Liver (tissue), 10 donors: ENCODE measurements at places on chromosomes 13 and 19.

DNA sequence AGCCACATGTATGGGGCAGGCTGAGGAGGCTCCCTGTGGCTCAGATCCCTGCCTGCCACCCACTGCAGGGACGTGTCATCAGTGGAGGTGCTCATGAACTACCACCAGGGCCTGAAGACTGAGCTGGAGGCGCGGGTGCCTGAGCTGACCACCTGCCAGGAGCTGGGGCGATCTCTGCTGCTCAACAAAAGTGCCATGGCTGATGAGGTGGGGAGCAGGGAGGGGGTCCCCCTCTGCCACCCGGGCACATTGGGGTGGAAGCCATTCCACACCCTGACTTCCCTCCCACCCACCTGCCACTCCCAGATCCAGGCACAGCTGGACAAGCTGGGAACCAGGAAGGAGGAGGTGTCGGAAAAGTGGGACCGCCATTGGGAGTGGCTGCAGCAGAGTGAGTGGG lies 11.3 kb upstream of the SHKBP1 start:
- DNase-seq: no peak

GRCh38 chr13:99619207-99619606 lies 117.9 kb downstream of the TM9SF2 start:
- no peak for DNase-seq

GRCh38 chr19:41479757-41480191 lies 36.8 kb downstream of the ERICH4 start:
- no peak for DNase-seq

GRCh38 chr13:52845766-52846566 lies 2.5 kb downstream of the PCDH8 start:
- DNase-seq: no peak

GRCh38 chr13:33016414-33017322 lies at the start of gene KL:
Gene KL (plus strand): TSS chr13:33016423. CDS start chr13:33016441, 18 bp downstream.
- DNase-seq: no peak

- no peak for DNase-seq
These were observed 433.2 kb upstream of the KLHL1 start for GRCh38 chr13:70541451-70541850.

DNA sequence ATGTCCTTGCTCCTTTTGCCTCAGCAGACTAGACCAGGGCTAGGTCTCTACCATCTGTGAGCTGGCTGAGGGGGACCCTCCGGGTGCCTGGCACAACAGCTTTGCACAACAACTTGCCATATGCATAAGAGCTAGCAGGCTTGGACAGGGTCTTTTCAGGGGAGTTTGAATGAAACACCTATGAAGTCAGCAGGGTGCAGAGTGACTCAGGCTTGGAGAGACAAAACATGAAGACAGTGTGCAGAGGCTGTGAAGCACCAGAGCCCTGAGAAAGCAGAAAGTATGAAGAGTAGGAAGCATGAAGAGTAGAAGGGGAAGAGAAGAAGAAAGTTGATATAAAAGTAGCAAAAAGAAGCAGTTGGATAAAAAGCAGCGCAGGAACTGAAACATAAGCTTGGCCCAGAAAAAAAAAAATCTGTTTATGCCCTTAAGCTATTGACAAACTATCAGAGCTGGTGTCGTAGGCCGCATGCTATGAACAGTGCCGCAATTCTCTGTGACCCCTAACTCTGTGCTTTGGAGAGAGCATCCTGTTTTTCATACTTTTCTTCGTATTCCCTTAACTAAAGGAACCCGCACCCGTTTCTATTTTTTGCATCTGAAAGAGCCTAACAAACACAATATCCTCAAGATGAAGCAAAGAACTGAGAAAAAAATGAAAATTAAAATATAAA lies 52.7 kb upstream of the FAM216B start:
- DNase-seq: no peak

DNA sequence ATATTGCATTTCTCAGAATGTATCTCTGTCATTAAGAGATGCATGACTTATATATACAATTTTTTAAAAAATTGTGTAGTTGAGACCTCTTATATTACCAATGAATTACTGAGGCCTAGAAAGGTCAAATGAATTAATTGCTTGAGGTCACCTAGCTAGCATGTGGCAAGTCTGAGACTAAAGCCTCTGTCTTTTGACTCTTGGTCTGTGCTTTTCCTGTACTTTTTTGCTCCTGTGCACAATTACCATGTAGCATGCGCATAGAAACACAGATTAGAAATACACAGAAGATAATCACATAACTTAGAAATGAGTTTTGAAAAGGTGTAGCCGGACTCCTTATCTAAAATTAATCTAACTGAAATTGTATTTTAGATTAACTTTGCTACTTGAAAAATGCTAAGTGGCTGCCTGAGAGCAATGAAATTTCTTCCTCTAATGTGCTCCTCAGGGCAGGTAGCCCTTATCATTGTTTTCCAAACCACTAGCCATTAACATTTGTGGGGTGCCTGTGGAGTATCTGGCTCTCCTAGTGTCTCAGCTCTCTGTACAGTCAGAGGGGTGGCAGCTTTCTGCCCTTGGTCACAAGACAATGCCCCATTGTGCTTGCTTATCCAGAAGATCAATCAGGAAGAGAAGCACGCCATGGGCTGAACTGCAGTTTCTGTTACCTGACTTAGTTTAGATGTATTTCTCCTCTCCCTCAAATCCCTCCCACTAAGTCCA lies 119.6 kb downstream of the RFC3 start:
- DNase-seq: no peak

DNA sequence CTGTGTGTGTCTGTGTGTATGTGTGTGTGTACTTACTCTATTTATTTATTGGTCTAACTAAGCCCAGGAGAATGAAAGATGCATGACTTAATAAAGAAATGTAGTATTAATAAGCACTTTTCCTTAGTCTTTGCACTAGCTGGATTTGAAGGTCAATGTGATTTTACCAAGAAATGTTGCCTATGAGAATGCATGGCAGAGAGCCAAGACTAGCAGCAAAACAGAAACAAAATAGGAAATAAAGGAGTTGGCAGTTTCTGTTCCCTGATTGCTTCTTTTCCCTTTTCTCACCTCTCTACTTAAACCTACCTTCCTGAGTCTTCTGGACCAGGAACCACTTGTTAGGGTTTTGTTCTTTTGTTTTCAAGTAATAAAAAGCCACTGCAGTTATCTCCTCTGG lies 286.1 kb downstream of the KCTD12 start:
- no peak for DNase-seq

- DNase-seq: no peak
These were observed 14.5 kb upstream of the GJA3 start for GRCh38 chr13:20175406-20175794.

GRCh38 chr19:55446060-55446459 lies 3.0 kb upstream of the SHISA7 start:
- no peak for DNase-seq

DNA sequence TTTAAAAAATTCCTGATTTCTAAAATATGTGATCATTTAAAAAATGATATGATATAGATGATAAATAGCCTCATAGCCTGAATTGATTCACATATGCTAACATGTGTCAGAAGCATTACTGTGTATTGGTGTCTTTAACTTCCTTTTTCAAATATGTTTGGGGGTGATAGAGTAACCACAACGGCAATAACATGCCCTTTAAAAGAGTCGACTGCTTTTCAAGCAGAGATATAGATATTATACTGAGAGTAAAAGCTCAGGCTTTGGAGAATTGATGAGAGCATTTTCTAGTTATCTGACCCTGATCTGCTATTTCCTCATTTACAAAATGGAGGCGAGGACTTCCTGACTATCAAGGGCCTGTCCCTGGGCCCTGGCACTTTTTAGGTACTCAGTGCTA lies 260.5 kb downstream of the DCT start:
- no peak for DNase-seq

GRCh38 chr13:76937281-76937820 lies 11.0 kb upstream of the ACOD1 start:
- no peak for DNase-seq

- DNase-seq: no peak
These were observed 4.5 kb upstream of the CFAP97D2 start for GRCh38 chr13:114174529-114174961.

DNA sequence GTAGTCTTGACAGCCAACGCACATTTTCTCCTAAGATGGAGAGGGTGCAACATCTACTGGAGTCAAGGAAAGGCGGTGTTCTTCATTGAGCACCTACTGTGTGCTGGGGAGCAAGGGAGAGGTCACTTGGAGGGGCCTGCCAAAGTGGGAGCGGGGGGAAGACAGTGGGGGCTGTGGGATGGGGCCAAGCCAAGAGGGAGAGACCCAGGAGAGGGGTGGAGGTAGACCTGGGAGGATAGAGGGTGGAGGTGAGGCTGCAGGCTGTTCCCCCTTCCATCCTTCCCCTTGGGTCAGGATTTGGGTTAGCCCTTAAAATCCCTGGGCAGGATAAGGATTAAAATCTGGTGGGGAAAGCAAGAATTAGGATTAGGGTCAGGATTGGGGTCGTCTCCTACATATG lies 1.7 kb upstream of the PLPP2 start:
- no peak for DNase-seq

DNA sequence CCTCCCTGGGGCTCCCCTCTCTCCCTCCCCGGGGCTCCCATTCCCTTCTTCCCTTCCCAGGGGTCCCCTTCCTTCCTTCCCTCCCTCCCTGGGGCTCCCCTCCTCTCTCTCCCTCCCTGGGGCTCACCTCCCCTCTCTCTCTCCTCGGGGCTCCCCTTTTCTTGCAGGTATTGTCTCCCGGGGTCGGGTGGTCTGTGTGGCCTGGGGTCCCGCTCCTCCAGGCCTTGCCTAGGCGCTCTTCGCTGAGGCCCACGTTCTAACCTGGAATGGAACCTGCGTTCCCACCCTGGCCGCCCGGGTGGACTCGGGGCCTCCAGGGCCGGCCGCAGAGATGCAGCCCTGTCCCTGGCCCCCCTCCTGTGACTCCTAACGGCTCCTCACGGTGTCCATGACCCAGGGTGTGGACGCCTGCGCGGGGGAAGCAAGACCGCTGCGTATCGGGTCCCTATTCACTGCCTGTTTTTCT lies 940 bp upstream of the DCUN1D2 start:
- DNase-seq: peak; percentile 59

DNA sequence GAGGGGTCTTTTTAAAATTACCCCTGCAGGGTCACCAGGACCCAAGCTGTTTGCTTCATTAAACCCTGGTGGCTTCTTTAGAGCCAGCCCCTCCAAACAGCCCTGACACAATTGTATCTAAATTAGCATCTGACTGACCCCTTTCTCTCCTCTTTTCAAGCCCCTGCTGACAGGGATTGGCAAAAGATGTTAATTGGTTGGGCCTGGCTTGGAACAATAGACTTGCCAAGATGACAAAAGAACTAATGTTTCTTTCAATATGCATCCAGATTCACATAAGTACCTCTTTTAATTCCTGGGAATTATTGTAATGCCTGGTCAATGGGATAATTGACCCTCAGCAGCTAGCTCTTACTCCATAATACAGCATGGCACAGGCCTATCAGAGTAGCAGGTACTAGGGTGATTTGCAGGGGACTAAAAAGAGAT lies 140.8 kb downstream of the SHISA2 start:
- no peak for DNase-seq

DNA sequence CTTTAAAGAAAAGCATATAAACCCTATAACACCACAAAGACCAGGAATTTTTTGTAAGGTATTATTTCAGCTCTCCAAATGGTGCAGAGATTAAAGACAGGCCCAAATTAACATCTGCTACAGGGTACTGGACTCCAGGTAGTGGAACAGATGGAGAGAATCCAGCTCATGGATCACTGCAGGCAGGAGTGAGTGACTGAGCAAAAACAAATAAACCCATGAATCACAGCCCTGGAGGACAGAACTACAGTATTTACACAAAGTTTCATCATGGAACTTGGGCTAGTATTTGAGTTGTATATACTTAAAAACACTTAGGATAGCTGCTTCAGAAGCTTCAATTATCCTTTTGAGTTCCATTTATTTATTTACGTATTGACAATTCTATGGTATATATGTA lies 132.8 kb upstream of the SPRY2 start:
- no peak for DNase-seq

GRCh38 chr19:4401769-4402170 lies 670 bp upstream of the CHAF1A start:
- DNase-seq: no peak

- no peak for DNase-seq
These were observed 165.2 kb downstream of the TEX29 start for GRCh38 chr13:111485491-111486250.
